Renal pelvis (tissue), 12 donors: ENCODE measurements at places on chromosomes 3 and 15. TPM values are rescaled to one million over a fixed set of nuclear protein-coding genes. Genes with fewer than 3 reads are reported as not detected.

Gene PRR20G
- not detected for polyA plus RNA-seq

Gene PPM1L
- polyA plus RNA-seq: 6.9 TPM

Gene CFAP20DC
- 4.1 TPM for polyA plus RNA-seq

Gene PRICKLE2
- polyA plus RNA-seq: 20.3 TPM

Gene KCNAB1
- 3.2 TPM for polyA plus RNA-seq

Gene GRK7
- polyA plus RNA-seq: 0.13 TPM

GRCh38 chr3:105345156-105345555 is 21.6 kb upstream of the ALCAM start:
- DNase-seq: no peak

GRCh38 chr3:53167418-53168174 is 6.6 kb downstream of the PRKCD start:
- DNase-seq: no peak

GRCh38 chr3:187919544-187919943 is 174.3 kb upstream of the BCL6 start:
- no peak for DNase-seq

GRCh38 chr15:43931790-43932435 is 105.1 kb downstream of the WDR76 start:
- DNase-seq: no peak

DNA sequence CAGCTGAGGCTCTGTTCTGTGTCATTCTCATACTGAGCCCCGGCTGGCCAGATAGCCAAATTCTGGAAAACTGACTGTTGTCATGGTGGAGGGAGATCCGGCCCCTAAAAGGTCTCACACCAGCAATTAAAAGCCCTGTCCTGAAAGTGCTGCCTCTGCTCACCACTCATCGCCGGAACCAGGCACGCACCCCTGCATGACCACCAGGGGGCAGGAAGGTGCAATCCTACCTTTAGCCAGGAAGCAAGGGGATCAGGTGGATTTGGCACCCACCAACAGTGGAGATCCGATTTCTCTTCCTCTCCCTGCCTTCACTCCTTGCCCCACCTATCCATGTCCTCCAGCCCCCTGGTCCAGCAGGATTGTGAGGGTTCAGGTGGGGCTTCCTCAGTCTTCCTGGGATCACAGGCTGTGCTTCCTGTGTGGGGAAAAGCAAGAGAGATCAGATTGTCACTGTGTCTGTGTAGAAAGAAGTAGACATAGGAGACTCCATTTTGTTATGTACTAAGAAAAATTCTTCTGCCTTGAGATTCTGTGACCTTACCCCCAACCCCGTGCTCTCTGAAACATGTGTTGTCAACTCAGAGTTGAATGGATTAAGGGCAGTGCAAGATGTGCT is 16.1 kb upstream of the CACNA2D2 start:
- DNase-seq: peak; percentile 54

DNA sequence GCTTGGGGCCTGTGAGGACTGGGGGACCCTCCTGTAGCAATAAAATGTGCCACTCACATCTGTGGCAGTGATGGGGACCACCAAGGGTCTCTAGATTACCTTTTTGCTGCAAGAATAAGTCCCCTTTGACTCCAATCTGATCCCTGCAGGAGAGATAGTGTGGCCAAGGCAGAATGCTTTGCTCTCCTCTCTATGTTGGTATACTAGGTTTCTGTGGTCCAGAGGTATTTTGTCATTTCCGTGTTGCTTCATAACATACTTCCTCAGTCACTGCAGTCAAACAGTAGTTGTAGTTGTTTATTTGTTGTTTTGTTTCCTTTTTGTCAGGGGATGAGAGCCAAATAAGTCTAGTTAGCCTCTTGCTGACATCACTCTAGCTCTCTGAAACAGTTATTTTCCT is 13.1 kb upstream of the NAALADL2 start:
- no peak for DNase-seq

GRCh38 chr3:184176377-184177330 is 2.0 kb downstream of the AP2M1 start:
- DNase-seq: peak; percentile 50

DNA sequence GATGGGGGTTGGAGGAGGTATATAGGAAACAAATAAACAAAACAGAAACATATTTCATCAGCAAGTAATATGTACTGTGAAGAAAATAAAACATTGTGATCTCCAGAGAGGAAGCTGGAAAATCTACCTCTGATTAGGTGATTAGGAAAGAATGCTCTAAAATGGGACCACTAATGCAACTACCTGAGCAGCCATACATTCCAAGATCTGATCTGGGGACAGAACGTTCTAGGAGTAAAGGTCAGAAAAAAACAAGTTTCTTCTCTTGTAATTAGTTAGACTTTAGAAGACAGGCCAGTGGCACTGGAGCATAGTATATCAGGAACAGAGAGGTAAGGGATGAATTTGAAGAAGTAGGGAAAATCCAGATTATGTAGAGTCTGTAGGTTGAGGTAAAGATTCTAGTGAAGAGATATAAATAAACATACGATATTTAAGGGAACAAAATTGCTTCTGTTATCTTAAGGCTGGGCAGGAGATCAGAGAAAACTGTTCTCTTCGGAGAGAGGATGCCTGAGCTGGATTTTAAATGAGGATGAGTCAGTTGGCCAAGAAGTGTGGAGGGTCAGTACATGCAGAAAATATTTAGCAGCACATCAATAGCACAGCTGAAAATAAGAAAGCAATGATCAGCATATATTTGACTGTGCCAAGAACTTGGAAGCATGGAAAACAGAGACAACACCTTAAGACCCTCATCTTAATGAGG is 429.5 kb downstream of the NLGN1 start:
- no peak for DNase-seq
